ENCODE measurements at places on chromosomes 13 and 19.

- no peak for DNase-seq
Measured at GRCh38 chr19:398719-399118, 10.2 kb downstream of the C2CD4C start.

DNA sequence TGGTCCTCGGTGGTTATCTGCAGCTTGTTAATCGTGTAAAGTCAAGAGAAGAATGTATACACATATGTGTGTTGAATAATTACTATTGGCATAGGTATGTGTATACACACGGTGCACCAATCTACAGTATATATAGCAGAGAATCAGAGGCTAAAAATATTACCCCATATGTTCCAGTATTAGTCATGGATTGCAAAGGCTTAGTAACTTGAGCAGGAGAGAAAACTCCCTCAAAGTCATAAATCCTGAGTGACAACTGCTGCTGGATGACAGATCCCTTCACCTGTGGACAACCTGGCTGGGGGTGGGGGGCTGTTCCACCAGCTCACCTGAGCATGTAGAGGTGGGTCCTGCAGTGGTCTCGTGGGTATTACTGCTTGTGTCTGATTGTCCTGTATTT lies 185.0 kb downstream of the ZNF536 start:
- no peak for DNase-seq

DNA sequence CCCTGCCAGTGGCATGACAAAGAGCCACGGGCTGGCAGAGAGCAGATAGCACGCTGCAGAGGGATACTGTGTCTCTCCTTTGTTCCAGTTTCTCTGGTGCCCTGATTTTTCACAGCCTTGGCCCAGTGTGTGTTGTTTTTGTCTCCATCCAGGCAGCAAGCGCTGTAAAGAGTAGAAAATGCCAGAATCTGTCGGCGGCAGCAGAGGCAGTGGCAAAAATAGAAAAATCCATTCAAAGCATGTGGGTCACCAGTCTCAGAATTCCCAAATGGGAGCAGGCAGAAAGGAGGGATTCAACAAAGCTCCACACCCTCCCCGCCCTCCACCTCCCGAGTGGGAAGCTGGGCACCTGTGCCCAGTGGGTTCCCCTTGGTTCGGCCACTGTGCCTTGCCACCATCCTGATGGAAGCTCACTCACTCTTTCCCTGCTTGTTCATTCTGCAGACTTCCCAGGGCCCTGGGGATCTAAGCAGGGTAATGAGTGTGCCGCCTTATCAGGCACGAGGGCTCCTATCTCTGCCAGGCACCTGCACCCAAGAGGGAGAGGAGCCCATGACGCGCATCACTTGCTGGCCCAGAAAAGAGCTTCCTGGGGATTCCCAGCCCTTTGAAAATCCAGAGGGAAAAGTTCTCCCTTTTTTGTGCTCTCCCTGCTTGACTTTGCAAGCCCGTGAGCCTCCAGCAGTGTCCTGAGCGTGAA lies 416.9 kb downstream of the IRS2 start:
- DNase-seq: no peak

- DNase-seq: no peak
Measured at GRCh38 chr13:93118081-93118615, 108.5 kb upstream of the GPC6 start.

DNA sequence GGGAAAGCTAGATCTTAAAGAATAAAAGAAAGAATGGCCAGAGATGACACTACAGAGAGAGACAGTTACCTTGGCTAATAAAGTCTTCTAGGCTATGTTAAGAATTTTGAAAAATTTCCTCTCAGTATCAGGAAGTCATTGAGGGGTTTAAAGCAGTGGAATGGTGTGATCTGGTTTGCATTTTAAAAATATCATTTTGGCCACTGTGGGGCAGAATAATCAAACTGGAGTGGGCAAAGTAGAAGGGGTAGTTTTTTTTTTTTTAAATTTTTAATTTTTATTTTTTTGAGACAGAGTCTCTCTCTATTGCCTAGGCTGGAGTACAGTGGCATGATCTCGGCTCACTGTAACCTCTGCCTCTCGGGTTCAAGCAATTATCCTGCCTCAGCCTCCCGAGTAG lies 4.4 kb upstream of the CNMD start:
- DNase-seq: no peak

DNA sequence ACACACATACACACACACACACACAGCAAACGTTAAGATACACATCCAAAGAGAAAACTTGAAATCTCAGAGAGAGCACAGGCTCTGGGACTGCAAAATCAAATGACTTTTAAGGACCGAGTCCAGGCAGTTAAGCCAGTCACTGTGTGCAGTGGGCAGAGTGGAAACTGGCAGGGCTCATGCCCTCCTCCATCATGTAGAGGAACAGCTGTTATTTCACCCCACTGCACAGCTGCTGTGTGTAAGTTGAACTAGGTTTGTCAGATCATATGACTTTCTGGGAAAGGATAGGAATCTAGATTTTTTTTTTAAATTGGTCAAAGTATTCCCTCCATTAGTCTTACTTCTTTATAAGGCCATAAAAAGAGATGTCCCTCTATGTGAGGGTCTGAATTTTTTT lies 1002.1 kb downstream of the UQCRFS1 start:
- DNase-seq: no peak

DNA sequence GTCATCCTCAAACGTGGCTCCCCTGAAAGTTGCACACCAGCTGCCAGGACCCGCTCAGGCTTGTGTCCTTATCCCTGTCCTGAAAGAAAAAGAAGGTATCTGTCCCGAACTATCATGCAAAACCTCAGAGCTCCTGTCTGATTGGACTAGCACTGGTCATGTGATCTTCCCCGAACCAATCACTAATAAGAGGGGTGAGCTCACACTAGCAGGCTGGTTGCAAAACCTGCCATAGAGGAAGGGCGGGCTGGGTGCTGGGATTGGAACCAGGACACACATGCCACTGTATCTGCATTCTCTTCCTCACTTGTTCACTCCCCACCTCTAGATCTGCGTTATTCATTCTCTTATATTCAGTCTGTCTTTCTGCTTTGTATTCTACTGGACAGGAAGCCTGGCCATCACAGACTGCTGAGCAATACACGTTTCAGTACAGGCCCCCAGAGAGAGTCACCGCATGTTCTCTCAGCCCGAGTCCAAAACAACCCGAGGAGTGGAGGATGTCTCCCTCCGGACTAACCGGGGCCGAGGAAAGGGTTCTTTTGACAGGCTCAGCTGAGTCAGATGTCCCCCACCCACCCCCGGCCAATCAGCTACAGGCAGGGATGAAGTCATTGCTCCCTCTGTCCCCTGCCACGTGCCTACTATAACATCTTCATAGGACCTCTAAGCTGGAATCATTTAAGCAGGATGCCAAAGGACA lies 97.7 kb downstream of the SIPA1L3 start:
- no peak for DNase-seq

GRCh38 chr13:30806784-30807183 lies 71.4 kb downstream of the ALOX5AP start:
- DNase-seq: no peak

- DNase-seq: no peak
Measured at GRCh38 chr13:45447050-45447661, 17.6 kb upstream of the COG3 start.

DNA sequence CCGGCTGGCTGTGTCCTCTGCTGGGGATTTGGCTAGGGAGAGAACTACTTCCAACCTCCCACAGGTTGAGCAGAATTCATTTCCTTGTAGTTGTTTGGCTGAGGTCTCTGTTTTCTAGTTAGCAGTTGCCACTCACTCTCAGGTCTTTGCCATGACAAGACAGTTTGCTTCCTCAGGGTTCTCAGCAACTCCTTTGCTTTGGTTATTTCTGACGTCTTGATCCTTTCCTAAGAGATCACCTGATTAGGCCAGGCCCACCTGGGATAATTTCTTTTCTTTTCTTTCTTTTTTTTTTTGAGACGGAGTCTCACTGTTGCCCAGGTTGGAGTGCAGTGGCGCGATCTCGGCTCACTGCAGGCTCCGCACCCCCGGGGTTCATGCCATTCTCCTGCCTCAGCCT lies 9.4 kb upstream of the CACNG8 start:
- no peak for DNase-seq

DNA sequence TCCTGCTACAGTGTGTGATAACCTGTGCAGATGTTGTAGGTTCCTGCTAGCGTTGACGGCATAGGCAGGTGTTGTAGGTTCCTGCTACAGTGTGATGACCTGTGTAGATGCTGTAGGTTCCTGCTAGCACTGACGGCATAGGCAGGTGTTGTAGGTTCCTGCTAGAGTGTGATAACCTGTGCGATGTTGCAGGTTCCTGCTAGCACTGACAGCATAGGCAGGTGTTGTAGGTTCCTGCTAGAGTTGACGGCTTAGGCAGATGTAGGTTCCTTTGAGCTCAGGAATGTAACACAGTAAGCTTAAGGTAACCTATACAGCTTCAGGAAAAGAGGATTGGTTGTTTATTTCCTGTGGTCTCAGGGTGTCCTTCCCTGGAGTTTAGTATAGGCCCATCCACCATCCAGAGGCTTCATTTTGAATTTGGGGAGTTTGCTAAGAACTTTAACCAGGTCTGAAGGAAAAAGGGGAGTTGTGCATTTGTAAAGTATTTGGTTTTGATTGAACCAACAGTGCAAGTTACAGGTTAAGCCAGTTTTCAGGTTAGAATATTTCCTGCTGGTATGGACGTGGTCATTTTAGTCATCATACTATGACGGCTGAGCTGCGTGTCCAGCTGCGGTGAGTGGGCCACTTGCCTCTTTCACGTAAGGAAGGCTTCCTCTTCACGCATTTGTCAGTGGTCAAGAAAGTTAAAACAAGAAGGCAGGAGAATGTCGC lies 53.8 kb downstream of the ATP11A start:
- DNase-seq: no peak

DNA sequence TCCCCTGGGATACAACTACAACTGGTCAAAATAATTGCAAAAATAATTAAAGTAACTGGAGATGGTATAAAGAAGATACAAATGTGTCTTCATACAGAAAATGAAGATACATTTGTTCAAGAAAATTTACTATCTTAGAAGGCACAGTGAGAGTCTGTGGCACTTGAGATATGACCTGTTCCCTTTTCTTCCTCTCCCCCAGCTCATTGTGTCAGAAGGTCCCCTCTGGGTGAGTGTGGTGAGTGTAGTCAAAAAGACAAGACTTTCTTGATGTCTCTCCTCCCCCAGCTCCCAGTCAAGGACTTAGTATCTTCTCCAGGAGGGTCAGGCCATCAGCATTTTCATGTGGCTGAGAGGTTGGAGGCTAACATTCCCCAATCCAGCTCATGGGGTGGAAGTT lies 51.7 kb downstream of the EDNRB start:
- no peak for DNase-seq

GRCh38 chr19:3477506-3477905 lies 2.8 kb downstream of the SMIM24 start:
- DNase-seq: no peak

- no peak for DNase-seq
Measured at GRCh38 chr13:49246850-49247642, 679 bp upstream of the CDADC1 start.

DNA sequence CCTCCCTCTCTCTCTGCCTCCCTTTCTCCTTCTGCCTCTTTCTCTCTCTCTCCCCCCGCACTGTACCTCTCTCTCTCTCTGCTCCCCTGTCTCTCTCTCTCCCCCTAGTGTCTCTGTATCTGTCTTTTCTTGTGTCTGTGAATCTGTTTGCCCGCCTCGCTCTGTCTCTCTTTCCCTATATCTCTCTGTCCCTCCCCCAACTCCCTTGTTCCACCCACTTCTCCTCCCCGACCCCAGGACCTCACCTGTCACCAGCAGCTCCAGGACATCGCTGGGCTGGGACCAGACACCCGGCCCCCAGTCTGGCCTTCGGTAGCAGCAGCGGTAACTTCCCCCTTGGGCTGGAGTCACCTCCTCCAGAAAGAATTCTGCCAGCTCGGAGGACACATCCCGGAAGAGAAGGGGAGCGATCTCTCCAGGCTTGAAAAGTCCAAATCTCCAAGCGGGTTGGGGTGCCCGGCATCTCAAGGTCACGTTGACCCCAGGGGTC lies 3.9 kb downstream of the OSCAR start:
- no peak for DNase-seq

DNA sequence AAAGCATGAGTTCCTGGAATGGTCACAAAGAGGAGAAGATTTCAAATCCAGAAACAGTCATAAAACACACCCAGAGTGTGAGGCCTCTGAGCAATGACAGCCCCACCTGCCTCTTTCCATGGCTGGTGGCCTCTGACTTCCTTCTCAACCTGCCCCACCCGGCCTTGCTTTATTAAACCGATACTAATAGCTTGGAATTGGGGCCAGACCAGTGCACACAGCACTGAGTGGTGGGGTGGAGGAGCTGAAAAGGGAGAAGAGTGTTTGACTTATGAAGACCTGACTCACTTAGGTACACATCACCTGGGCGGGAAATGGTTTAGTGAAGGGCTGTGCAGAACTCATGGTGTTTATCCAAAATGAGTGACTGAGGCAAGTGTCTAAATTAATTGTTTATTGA lies 20.7 kb upstream of the CEACAM6 start:
- DNase-seq: no peak

DNA sequence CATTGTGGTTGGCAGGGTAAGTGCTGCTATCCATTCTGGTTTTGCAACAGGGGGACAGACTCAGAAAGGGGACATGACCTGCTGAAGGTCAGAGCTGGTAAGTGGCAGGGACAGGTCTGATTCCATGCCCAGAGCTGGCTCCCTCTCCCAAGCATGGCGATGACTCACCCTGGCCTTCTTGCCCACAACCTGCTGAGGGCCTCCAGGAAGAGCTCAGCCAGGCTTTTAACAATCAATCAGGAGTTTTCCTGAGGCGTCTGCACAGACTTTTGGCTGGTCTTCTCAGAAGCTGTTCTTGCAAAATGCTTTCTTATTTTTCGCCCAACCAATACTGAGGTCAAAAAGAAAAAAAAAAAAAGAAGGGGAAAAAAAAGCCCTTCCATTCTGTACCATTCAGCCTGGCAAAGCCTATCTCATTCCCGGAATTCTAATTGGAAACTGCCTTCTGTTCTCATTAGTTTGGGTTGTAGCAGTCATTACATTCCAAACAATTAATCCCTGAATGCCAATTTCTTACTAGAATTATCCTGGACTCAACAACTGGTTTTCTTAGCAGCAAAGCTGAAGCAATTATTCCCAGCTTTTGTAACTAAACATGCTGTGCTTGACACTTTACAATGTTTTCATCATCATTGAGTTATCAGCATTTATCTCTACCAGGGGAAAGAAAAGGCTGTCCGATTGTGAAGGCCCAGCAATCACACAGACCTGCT lies 17.7 kb downstream of the SIAH3 start:
- DNase-seq: no peak

- no peak for DNase-seq
Measured at GRCh38 chr13:65656740-65657329, 1573.3 kb downstream of the PCDH9 start.

- no peak for DNase-seq
Measured at GRCh38 chr19:3978145-3978544, 7.1 kb downstream of the EEF2 start.

All from activated T-helper 1 cell treated with Interleukin-2 at 50 U/mL for 16 hours (primary cell).